Left ventricle myocardium inferior (tissue), 1 donor: ENCODE measurements at places on chromosomes 1 and 21.
A peak's percentile ranks its signal among the peaks of the same experiment; 100 is the strongest.

- no peak for DNase-seq
These were observed 2.0 kb downstream of the SERINC2 start for GRCh38 chr1:31414980-31415370.

DNA sequence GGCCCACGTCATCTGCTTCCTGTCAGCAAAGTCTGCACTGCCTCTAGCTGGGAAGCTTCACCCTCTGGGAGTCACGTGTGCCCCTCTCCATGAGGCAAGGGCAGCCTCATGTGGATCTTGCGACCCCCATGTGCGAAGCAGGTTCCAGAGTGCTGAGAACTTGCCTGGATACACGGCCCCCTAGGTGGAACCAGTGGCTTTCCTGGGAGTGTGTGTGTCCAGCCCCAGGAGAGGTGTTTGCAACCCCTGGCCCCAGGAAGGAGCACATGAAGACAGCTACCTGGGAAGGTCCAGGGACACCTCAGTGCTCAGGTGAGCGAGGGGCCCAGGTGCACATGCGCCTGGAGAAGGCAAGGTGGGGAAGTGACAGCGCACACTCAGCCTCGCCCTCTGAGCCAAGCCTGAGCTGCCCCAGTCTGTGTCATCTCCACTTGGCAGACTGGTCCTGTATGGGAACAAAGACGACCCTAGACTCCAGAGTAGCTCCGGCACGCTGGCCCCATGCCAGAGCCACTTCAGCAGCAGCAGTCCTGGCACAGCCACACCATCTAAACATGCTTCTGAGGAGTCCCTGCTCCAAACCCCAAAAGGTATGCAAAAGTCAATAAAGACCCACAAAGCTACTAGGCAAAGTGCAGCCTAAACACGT is 8.9 kb downstream of the LSS start:
- DNase-seq: peak; percentile 58

- no peak for DNase-seq
These were observed 26.0 kb downstream of the RPS6KA1 start for GRCh38 chr1:26555550-26555981.

GRCh38 chr1:162671664-162672410 is 39.6 kb downstream of the DDR2 start:
- DNase-seq: no peak

DNA sequence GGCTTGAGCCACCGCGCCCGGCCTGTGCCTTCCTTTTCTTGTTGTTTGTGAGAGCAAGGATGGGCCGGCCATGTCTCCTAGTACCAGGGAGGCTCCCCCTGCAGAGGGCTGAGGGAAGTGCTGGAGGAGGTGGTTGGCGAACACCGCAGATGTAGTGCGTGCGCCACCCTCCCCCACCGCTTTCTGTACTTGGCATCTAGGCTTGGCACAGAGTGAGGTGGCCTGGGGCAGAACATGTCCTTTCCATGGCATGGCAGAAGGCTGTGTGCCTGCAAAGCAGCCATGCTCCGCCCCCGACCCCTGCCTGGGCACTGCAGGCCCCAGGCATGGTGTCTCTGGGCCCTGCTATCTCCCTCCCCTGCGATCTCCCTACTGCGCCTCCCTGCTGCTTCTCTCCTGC is 30.7 kb downstream of the ALPL start:
- peak; percentile 64 for DNase-seq

- no peak for DNase-seq
These were observed 444.0 kb downstream of the PTPRC start for GRCh38 chr1:199082778-199083389.

DNA sequence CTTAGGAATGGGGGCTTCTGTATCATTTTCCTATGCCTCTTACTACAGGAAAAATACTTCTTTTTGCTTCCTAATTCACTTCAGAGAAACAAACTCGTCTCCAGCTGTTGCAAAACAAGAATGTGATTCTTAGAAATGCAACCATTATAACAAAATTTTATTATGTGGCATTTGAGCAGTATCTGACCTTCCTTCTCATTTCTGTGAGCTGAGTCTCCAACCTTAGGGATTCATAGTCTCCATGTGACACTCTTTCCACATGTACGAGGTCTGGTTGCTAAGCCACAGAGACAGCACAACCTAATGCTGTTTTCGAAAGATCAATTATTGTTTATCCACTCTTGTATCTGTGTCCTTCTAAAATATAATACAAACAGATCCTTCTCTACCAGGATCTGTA is 75.3 kb upstream of the RGS4 start:
- no peak for DNase-seq

DNA sequence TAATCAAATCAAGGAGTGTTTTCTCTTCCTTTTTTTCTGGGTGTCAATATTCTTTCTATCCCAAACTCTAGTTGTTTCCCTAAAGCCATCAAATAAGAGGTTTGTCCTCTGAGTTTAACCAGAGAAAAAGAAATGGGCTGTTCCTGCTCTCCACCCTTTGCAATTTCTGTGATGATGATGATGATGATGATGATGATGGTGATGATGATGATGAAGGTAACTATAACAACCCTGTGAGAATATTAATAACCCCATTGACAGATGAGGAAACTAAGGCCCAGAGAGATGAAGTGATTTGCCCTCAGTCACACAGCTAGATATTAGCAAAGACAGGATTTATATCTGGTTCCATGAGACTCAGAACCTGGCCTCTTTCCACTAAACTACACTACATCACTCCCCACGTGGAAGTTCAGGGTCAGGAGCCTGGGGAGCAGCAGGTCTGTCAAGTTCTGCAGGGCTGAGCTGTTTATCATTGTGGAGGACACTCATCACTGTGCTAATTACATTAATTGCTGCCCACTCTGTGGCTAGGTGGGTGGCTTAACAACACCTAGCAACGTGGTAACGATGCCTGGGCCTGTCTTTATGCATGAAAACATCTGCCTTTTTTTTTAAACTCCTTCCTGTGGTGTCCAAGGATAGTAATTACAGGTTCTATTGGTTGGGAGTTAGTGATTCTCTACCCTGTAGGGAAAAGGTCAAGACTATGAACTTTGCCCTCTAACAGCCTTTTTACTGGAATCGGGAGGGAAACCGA is 19.0 kb upstream of the JUN start:
- DNase-seq: no peak

GRCh38 chr1:63718541-63718970 is 55.3 kb upstream of the ROR1 start:
- DNase-seq: no peak

GRCh38 chr1:56821462-56821797 is 2.2 kb upstream of the FYB2 start:
- no peak for DNase-seq

DNA sequence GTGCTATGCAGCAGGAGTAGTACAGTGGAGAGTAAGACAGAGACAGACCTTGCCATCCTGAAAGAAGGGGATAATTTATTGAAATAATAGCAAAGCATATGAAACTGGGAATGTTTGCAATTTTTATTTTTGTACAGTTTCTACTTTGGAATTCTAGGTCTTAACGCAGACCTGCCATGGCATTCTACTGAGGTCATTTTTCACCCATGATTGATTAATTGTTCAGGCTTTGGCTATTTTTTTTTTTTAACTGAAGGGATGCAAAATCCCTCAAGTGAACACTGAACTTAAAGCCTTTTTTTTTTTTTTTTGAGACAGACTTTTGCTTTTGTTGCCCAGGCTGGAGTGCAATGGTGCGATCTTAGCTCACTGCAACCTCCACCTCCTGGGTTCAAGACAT is 27.1 kb downstream of the MTF2 start:
- DNase-seq: no peak

DNA sequence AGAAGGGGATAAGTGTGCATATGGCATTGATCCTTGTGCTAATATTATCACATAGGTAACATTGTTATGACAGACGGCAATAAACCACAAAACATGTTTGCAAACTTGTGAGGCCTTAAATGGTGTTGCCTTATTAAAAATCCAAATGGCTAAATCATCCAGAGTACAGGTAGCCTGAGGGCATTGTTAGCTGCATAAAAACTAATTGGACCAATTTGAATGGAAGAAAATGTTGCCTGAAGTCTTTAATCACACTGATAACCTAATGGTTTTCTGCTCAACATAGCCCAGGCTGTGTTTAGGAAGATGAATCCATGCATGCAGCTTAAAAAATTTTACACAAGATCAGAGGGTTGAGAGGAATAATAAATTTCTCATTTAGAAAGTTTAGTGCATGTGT is 19.4 kb upstream of the LRRC53 start:
- no peak for DNase-seq

GRCh38 chr1:50419192-50419906 is 3.9 kb downstream of the DMRTA2 start:
- no peak for DNase-seq

GRCh38 chr1:173914366-173914871 is 2.7 kb downstream of the SERPINC1 start:
- DNase-seq: no peak

DNA sequence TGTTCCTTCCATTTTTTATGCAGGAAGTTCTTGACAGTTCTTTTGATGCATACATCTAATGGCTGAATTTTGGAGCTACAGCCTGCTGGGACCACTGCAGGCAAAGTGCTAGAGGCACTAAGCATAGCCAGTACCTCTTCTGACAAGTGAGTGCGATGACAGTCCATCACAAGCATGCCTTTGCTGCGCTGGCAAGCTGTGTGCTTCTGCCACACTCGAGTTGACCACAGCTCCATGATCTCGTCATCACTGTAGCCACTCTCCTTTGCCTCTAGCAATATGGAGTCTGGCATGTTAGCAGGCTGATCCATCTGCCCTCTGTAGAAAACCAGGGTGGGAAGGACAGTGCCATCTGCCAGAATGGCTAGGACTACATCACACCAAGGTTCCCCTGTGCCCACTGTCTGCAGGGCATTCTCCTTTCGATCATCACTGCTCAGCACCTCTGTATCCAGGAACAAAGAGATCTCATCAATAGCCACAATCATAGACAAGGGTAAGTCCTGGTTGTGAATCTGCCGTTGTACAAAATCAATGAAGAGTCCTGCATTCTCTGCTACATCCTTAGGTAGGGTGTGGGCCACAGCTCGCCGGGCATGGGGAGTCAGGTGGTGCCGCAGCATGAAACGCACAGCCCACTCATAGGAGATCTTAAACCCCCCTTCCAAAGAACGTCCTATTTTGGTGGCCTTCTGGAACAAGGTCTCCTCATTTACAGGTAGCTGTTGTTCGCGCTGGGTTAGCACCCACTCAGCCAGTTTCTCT is 6.0 kb downstream of the PSMB4 start:
- peak; percentile 18 for DNase-seq

GRCh38 chr1:65791396-65791795 is 1.3 kb upstream of the PDE4B start:
- DNase-seq: no peak

DNA sequence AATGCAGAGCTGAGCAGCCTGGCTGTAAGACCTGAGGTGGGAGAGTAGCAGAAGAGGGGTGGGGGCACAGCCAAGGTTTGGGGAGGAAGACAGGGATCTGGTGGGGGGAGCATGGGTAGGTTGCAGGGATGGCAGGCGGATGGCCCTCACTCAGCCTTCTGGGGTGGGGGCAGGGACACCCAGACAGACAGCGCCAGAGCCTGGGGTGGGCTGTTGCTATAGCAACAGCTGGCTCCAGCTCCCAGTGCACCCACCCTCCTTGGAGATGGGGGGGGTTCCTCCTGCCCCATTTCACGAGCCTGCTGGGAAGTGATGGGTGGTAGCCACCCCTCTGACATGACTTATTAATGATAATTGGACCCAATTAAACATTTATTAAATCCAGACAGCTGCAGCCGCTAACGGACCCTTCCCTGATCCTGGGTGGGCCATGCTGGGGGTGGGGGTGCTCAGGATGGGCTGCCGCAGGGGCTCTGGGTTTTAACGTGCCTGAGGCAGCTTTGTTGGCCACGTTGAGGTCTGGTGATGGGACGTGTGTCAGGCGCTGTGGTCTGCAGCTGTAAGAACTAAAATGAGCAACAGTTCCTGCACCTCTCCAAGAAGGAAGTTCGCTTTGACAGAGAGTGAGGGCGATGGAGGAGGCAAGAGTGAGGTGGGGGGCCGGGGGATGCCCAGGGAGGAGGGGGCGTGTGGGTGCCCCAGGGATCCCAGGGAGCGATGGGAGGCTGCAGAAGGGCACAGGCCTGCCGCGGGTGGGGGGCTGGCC is 19.4 kb downstream of the AGRN start:
- no peak for DNase-seq

DNA sequence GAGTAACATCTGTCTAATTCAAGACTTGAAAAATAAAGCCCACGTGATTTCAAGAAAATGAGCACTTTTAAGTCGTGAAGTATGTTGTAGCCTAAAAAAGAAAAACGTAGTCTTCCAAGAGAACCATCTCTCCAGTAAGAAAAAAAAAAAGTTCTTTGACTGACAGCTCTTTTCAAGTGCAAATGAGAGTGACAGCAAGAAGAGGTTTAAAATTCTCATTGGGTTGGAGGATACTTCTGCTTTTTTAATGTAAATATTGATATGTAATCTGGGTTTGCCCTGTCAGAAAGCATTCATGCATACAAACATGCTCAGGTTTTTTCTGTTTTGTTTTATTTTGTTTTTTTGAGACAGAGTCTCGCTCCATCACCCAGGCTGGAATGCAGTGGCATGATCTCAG is 32.3 kb upstream of the PRDM2 start:
- DNase-seq: no peak

DNA sequence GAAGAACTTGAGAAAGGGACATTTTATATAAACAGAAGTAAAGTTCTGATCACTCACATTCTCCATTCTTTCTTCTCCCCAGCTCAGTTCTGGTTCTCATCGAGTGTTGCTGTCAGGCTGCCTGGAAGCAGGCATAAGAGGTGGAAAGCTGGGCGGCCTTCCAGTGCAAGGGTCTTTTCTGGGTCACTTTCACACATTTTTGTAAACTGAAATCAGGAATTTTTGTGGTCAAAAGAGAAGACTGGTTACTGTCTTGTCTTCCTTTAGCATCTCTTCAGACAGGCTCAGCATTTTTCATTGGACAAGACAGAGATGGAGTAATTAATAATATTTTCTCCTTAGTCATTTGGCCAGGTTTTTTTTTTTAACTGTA is 93.7 kb downstream of the CTH start:
- DNase-seq: no peak

GRCh38 chr1:155320661-155321617 is at the start of gene RUSC1:
Gene RUSC1 (plus strand): TSS chr1:155320894. CDS start chr1:155321774, 880 bp downstream.
- peak; percentile 89 for DNase-seq

DNA sequence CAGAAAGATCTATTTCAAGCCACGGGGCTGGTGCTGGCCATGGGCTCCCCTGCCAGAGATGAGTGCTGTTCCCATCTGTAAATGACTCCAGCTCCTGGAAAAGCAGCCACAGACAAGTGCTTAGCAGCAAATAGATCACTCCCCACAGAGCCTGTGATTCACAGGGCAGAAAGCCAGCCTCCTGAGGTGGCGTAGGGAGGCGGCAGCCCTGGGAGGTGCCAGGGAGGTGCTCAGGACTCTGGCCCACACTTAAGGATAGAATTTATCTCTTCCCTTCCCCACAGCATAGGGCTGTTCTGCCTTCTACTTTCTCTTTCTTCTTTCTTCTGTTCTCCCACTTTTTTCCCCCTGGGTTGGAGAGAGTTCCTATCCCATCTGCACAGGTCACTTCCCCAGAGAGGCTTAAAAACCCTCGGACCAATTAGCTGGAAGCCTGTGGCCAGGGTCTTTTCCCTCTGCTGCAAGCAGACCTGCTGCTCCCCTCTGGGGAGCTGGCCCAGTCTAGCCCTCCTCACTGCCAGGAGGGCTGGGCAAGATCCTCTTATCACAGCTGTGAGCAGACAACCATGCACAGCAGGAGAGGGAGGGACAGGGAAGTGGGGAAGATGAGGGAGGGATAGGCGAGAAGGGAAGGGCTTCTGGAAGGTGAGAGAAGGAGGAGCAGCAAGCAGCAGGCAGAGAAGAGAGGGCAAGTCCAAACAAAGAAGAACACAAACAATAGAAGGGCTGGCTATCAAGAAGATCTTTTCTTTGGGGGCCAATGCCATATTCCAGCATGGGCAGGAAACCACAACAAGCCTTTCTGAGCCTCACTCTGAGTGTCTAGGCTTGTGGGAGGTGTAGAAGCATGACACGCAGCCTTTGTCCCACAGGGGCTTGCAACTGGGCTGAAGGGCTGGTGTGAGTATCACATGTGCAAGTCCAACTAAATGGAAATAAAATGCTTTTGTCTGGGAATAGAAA is 41.0 kb downstream of the KCND3 start:
- DNase-seq: peak; percentile 67
